ENCODE measurements at places on chromosomes 13 and 19.

DNA sequence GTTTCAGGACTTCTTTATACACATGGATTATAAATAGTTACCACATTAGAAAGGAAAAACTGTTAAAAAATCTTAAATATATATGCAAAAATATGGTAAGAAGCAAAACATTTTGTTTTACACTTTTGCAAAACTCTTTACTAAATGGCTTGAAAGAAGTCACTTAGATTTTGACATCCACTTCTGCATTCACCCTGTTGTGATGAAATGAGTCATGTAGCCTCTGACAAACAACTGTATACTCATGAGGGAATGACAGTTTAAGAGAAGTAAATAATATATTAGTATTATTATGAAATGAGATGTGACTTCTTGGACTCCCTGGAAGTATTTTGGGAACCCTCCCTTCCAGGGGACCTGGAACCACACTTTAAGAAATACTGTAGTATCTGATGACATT lies 275.6 kb downstream of the DACH1 start:
- no peak for DNase-seq

- DNase-seq: no peak
These were observed 1.4 kb upstream of the TSHZ3 start for GRCh38 chr19:31350693-31351055.

GRCh38 chr13:106701771-106702341 lies 133.9 kb upstream of the ARGLU1 start:
- no peak for DNase-seq

- DNase-seq: no peak
These were observed 25.2 kb downstream of the DGKH start for GRCh38 chr13:42073683-42074082.

All from pulmonary artery endothelial cell (primary cell).